ENCODE measurements at places on chromosomes 7 and 10.

DNA sequence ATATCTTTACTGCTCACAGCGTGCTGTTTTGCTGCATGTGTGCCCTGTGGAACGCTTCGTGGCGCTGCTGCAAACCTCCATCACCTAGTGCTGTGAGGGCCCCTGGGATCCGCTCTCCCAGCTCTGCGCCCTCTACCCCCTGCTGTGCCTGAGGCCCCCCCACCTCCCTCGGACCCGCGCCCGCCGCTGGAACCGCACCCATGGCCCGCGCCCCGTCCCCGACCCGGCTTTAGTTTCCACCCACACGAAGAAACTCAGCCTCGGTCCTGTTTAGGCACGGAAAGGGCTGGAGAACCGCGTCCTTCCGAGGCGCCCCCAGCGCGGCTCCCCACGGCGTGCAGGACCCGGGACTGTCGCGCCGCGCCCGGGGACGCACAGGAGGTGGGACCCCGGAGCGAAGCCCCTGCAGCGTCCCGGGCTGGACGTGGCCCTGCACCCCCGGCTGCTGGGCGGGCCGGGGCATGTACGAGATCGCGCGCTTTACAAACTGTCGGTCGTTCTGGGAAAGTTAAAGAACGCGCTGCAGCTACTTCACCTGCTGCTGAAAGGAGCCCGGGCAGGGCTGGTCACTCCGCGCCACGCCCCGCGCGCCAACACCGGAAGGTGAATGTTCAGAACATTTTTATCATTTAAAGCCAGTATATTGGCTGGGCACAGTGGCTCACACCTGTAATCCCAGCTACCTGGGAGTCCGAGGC lies 54.3 kb downstream of the BMS1 start:
- no peak for DNase-seq

GRCh38 chr7:140276001-140276400 lies 99.2 kb upstream of the KDM7A start:
- DNase-seq: no peak

DNA sequence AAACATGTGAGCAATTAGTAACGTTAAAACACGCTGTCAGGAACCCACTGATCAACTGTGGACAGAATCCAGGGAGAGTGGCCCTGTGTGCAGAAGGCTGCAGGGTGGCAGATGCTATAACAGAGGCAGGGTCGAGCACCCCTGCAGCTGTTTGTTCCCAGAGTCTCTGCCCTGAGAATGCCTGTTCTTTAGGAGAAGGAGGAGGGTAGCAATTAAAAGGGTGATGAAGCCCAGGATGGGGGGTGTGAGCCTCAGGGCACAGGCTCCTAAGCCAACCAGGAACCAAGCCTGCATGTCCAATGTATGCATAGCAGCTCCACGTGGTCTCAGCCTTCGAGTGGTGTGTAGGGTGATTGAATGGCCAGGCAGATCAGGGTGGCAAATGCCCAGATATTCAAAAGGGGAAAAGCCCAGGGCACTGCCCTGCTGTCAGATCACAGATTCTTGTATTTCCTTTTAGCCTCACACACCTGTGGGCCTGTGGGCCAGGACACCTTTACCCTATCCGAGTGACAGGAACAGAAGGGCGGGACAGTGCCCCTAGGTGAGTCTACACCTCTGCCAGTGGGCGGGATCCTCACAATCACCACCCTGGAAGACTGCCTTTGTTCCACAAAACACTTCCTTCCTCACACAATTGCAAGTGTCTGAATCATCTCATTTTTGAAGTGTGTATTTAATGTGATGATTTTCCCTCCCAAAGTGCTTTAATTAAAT lies 7.3 kb downstream of the WDFY4 start:
- DNase-seq: no peak

DNA sequence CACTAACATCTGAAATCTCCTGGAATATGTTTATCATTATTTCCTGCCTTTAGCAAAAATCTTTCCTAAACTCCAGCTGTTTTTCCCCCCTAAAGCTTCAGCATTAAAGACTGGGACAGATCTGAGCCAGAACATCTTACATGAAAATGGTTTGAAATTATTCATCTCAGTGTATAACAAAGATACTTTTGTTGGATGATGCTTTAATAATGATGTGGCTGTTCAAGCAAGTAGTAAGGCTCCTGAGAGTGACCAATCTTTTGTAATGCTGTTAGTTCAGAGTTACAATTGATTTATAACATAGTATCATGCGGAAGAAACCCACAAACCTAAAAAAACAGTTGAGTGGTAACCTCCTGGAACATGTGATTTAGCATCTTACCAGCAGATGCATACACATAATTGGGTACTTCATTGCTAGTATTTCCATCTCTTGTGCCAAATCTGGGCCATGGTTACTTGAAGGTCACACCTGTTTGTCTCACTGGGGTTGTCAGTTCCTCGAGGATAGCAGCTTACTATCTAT lies 1.5 kb downstream of the BZW2 start:
- no peak for DNase-seq

GRCh38 chr10:110498087-110498981 lies 627 bp downstream of the DUSP5 start:
- no peak for DNase-seq

DNA sequence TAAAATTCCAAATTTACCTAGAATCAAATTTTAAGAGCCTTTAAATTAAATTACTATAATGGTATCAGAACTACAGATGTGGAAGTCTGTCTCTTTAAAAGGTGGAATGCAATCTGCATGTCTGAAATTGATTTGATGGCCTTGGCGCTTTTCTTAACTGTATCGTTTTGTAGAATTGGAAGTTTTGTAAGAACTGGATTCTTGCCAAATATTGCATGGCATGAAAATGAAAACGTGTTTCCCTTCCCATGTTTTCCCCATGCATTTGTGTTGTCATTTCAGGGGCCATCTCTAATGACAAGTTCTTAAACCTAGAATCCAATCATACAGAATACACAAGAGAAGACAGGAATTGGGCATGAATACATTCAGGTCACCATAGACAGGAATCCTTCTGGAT lies 162.5 kb downstream of the KIAA1217 start:
- no peak for DNase-seq

DNA sequence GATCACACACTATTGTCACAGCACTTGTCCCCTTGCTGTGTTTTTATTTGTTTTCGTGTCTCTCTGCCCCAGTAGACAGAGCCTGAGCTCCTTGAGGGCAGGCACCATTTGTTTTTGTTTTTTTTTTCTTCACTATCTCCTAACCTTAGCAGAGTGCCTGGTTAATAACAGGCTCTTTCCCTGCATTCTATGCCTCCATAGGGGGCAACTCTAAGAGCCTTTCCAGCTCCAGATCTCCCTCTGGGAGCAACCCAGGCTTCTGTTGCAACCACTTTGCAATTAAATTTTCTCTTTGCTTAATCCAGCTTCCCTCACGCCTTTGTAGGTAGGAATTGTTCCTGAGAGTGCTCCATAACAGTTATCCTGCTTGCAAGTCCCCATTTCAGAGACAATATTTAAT lies 148.4 kb downstream of the PLXDC2 start:
- no peak for DNase-seq

- DNase-seq: no peak
Observed at GRCh38 chr10:114492351-114493037, 88.2 kb upstream of the AFAP1L2 start.

DNA sequence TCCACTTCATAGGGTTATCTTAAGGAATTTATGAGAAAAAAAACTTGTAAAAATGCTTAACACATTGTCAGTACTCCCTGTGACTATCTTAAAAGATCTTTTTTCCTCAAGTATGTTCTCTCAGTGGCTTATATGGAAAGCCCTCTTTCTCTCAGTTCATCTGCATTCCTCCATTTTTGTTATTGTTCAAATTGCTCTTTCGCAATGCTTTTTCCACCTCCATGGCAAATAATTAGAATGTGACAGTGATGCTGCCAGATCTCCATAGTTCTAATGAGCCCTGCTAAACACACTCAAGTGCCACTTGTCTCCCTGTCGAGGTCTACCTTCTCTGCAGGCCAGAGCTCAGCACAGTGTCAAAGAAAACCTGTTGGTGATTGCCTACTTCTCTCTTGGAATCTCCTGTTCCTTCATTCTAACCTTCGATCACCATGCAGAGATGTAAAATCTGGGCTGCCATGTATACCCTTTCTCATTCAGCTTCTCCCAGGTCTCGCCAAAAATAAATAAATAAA lies 37.2 kb upstream of the ABCB5 start:
- DNase-seq: no peak

DNA sequence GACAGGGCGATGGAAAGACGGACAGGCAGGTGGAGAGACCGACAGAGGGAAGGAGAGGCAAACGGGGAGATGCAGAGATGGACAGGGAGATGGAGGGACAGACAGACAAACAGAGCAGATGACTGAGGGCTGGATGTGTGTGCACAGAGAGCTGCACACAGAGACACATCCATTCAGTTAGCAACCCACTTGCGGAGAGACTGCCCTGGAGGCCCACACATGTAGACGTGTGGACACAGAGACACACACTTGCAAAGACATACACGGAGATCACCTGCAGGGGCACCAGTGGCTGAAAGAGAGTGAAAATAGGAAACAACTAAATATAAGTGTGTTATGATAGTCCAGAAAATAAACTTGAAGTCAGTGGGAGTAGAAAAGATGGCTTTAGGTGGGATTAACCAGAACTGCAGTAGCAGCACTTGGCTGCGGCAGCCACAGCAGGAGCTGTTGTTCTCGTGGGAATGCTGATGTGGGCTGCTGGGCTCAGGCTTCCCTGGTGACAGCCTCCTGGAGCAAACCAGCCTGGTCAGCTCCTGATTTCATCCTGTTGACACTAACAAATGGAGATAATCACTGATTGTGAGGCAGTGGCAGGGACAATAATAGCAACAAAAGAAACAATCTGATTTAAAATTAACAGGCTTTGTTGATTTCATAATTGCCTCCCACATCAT lies 134.1 kb downstream of the CCNY start:
- no peak for DNase-seq

DNA sequence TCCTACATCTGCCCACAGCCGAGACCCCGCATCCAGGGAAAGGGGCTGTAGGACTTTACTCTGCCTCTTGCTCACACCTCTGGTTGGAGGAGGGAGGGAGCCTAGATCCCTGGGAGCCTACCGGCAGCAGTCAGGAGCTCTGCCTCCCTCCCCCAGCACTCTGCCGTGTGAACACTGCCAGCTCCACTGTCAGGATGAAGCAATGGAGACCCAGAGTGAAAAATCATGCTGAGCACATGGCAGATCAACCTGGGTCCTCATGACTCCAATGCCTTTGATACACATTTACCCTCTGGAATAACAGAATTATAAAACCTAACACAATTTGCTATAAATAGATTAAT lies 477.7 kb downstream of the TNS3 start:
- DNase-seq: no peak

GRCh38 chr10:27745732-27746396 lies at the start of gene MKX:
Gene MKX (minus strand): TSS chr10:27745819. CDS start chr10:27743415, 2,404 bp downstream.
- DNase-seq: peak; percentile 51

- DNase-seq: no peak
Observed at GRCh38 chr10:78556705-78557432, 511.9 kb upstream of the ZMIZ1 start.

- no peak for DNase-seq
Observed at GRCh38 chr7:28483908-28484605, 71.7 kb downstream of the CREB5 start.

DNA sequence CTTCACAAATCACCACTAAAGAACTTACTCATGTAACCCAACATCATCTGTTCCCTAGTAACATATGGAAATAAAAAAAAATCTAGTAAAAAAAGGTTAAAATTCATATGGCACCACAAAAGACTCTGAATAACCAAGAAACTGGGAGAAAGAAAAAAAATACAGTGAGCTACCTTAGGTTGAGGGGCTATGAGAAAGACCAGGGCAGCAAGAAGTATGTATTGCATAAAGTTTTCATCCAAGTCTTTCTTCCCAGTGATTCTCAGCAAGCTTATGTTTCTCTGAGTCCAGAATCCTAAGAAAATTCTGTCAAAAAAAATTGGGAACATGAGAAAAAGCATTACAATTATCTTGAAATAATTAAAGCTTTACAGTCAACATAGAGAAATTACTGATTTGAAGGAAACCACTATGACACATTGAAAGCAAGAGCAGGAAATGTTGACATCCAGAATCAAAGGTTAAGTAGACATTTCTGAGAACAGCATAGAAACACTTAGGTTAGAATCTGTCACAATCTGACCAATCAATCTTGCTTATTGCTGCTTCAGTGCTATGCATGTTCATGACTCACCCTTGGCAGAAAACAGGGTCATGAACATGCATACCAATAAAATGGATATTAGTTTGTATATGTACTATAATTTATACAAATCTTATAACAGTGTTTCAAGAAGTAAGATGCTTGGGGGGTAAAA lies 494.0 kb upstream of the POT1 start:
- no peak for DNase-seq

DNA sequence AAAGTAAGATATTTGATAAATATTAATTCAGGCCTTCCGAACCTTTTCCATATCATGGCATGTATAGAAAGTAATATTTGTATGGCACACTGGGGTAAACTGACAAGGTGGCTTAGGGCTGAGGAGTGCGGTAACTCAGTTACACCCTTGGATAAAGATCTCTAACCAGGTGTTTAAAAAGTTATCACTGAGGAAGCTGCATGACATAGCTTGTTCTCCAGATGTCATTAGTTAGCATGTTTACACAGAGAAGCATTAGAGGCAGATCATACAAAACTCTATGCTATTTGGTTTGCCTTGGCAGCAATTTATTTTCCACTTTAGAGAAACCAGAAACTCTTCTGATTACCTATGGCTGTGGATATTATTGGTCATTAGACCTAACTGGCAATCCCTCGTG lies 118.2 kb downstream of the ST7 start:
- no peak for DNase-seq

GRCh38 chr10:101838416-101838970 lies 5.1 kb downstream of the KCNIP2 start:
- no peak for DNase-seq

- no peak for DNase-seq
Observed at GRCh38 chr10:123560301-123561140, 105.6 kb upstream of the GPR26 start.

DNA sequence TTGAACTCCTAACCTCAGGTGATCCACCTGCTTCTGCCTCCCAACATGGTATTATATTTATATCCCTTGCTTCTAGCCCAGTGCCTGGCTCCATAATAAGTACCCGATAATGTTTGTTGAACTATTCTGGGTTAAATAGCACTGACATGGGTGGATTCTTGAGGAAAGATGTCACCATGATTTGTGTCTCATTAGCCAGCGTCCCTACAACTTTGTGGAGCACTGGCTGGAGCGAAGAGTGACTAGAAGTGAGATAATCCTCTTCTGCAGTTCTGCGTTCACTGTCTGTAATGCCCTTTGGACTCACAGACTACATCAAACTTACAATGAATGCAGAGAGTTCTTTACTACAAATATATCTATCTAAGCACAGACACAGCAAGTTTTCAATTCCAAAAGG lies 16.9 kb upstream of the AKR1E2 start:
- no peak for DNase-seq

All from omental fat pad (tissue), 4 donors.